MV-4-11 (cell line): ENCODE measurements at places on chromosomes 2 and 18.

- no peak for DNase-seq
Measured at GRCh38 chr2:239085201-239085992, 237.5 kb downstream of the TWIST2 start.

GRCh38 chr2:8694737-8695136 is 12.9 kb downstream of the ID2 start:
- no peak for DNase-seq

- no peak for DNase-seq
Measured at GRCh38 chr18:39913672-39914366, 2041.2 kb upstream of the PIK3C3 start.

GRCh38 chr2:6089474-6089873 is 397.3 kb downstream of the SOX11 start:
- no peak for DNase-seq

- no peak for DNase-seq
Measured at GRCh38 chr2:132414081-132414480, 2.5 kb upstream of the GPR39 start.

GRCh38 chr2:169716938-169717690 is 16.5 kb upstream of the KLHL23 start:
- DNase-seq: no peak

- no peak for DNase-seq
Measured at GRCh38 chr2:230961091-230961491, 34.8 kb upstream of the SPATA3 start.

DNA sequence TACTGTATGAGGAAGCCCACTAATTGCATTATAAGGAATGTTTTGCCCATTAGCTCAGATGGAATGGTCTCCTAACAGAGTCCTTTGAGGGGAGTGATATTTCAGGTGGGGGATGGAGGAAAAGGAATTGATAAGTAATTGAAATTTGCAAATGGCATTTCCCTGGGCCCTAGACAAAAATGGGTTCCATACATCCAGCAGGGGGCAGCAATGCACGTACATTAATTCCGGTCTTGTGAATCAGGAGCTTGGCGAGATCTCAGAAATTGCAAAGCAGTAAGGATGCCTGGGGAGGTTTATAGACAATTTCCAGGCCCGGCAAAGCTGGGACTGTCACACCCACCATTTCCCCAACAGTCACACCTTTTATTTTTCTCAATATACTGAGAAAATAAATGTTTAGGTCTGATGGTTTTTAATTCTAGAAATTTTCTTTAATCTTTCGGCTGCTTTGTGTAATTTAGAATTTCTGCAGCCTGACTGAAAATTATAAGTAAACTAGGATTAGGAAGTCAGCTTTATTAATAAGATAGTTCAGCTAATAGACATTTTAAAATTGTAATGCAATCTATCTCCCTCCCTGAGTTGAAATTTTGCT is 122.8 kb downstream of the LYPD1 start:
- DNase-seq: peak; percentile 71

- no peak for DNase-seq
Measured at GRCh38 chr2:54605836-54606235, 117.6 kb upstream of the EML6 start.

DNA sequence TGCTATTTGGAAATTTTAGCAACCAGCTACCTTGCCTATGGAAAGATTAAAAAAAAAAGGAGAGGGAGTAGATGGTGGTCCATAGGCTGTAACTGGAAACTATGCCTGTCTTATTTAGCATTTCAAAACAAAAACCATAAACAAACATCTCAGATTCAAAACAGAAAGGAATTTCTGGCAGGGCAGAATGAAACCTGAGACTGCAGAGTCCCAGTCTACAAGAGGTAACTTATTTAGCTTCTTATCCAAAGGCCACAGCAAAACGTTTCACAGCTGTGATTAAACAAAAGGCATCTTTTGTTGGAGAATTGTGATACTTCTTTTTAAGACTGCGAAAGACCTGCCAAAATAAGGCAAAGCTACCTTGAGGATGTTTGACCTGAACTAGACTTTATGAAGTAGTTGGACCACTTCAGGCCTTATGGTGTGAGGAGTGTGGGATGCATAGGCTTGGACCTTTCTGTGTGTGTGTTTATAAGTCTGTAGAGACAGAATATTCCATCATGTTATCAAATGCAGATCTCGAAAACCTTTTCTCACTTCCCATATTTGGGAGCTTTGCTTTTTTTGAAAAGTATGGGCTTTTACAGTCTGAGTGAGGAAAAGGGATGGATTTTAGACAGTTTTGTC is 11.0 kb downstream of the CRIM1 start:
- DNase-seq: no peak

DNA sequence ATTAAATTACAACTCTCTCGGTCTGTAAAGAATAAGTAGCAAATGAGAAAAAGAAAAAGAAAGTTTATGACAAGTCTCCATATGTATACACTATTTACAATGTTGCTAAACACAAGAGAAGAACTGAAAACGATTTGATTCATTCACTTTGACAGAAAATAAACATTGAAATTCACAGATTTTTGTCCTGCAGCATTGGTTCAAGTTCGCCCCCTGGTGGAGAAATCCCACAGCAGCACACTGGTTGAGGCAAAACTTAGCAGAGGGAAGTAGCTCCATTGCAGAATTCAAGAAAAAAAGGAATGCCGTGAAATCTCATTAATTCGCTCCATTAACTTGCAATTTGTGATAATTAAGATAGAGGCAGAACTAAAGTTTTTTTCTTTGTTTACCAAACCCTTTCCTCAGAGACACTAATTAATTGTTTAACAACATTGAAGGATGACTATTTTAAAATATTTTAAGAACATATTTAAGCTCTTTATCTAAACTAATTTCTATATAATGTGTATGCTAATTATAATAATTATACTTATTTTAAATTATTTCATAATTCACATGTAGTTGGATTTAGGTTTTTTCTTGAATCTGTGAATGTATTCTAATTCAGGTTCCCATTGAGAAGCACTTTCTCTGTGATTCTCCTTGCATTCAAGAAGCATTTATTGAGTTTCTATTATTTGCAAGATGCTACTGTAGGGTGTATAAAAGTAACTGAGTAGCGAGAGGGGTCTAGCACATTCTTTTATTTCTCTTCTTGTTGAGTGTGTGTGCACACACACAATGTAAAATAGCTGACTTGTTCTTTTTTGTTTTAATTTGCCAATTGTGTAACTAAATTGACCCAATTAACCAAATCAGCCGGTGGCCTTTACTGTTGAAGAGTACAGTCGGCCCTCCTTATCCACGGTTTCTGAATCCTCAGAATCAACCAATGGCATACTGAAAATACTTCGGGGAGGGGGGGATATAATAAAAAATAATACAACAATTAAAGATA is 74.1 kb downstream of the COL4A3 start:
- peak; percentile 39 for DNase-seq

DNA sequence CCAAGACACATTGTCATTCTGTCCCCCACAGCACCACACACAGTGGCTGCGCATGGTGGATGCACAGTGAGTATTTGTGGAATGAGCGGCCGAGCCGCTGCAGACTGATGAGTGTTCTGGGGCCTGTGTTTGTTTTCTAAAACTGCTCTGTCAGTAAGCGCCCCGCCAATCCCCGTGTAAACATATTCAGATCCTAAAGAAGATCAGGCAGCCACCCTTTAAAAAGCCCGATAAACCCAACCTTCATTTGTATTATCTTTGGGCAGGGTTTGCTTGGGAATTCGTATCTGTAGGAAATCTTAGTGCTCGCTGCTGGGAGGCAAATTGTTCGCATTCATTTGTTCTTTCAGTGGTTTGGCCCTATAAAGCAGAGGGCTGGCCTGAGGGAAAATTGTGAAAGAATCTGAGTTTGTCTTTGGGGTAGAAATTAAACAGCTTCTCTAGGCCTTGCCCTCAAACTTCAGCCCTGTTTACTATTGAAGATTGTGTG is 68.6 kb downstream of the TGOLN2 start:
- no peak for DNase-seq

GRCh38 chr2:66522611-66523376 is 87.9 kb downstream of the MEIS1 start:
- DNase-seq: no peak

DNA sequence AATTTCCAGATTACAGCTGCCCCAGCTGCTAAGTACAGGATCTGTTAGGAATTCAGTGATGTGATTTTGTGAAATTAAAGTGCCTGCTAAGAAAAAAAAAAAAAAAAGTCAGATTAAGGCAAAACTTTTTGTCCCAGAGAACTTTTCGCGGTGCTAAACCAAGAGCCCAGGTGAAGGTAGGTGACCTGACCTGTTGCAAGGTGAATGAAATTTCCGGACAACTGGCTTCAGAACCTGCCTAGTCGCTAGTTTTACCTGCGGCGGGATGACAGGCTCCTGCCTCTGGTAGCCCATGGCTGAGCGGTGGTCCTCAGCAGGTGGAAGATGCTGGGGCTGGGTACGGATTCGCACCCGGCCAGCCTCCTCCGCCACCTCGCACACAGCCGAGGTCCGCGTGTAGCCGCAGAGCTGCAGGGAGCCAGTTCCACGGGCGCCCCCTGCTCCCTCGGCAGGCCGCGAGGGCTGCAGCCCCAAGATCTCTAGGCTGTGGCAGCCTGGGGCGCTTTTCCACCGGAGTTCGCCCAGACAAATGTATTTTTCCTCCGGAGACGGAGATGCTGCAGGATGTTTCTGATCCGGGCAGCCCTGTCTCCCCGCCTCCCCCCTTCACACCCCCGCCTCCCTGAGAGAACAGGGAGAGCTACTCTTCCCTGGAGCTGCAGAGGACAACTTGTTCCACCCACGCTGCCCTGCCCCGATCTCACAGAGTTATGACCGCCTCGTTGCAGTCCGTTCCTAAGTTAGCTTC is at the start of gene SLC38A11:
SLC38A11 (minus strand) TSS at position 572 of the 748 bp plus-strand sequence; CDS start at position 294, 278 bp downstream.
- no peak for DNase-seq

- no peak for DNase-seq
Measured at GRCh38 chr18:68417826-68418225, 297.1 kb downstream of the TMX3 start.

GRCh38 chr18:9706081-9706935 is 1.8 kb upstream of the RAB31 start:
- no peak for DNase-seq

DNA sequence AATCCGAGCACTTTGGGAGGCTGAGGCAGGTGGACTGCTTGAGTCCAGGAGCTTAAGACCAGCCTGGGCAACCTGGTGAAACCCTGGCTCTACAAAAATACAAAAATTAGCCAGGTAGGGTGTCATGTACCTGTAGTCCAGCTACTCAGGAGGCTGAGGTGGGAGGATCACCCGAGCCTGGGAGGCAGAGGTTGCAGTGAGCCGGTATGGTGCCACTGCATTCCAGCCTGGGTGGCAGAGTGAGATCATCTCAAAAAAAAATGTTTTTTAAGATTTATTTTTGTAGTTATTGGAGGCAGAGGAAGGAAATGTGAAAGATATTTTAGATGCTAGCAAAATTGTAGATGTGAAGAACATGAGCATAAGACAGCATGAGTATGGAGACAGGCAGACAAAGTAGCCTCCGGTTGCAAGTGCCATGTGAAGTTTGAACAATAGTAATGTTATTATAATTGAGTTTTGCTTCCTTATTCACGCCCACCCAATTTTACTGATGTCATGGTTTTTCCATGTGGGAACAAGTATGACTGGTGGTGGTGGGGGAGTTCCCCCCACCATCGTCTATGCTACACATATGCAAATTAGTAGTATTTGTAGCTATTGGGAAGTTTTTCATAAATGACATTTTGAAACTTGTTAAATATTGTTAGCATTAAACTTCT is 18.0 kb downstream of the REL start:
- no peak for DNase-seq

DNA sequence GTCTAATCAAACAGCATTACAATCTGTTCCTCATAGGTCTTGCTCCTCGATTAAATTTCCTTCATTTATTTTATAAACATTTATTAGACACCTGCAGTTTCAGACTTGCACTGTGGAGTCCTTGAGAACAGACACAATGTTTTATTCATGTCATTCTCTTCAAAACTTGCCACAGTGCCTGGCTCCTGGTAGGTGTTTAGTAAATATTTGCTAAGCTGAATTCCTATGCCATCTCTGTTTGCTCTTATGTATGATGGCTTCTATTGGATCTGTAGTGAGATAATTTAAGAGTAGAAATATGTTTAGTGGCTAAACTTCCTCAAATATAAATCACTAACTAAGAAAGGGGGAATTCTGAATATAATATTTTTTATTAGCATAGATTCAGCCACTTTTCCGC is 61.4 kb downstream of the LRATD1 start:
- no peak for DNase-seq

- DNase-seq: peak; percentile 55
Measured at GRCh38 chr18:6256521-6256920, 158.2 kb downstream of the L3MBTL4 start.

DNA sequence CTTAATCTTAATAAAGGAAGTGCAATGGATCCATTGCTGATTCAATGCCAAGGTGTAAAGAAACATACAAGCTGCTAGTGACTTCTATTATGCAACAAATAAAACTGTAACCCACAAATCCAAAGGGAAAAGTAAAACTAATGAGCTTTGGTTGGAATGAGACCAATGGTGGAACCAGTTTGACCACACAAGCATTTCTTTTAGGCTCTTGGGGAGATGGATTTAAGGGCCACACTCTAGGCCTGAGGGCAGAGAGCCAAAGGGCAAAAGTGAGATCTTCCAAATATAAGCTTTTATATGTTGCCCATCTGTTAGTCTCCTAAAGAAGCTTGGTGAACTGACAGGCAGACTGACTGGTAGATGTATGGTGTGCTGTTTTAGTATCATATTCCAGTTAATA is 41.5 kb upstream of the MMADHC start:
- DNase-seq: no peak

DNA sequence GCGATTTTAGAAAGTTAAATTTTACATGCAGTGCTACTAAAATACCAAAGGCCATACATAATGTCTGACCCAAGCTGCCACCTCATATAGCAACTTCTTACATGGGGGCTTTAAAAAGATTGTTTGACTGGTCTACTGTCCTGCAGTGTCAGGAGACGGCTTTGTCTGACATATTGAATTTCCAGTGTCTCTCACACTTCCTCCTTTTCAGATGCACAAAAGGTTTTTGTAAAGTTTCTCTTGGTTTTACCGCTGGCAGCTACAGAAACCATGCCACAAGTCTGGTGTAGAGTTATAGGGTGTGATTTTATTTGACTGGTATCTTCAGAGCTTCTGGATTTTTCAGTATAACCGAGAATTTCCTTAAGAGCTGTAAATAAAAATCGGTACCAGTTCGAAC is 1.1 kb upstream of the ASAP2 start:
- DNase-seq: peak; percentile 46

- DNase-seq: no peak
Measured at GRCh38 chr2:27621524-27621923, 7.3 kb downstream of the CCDC121 start.

DNA sequence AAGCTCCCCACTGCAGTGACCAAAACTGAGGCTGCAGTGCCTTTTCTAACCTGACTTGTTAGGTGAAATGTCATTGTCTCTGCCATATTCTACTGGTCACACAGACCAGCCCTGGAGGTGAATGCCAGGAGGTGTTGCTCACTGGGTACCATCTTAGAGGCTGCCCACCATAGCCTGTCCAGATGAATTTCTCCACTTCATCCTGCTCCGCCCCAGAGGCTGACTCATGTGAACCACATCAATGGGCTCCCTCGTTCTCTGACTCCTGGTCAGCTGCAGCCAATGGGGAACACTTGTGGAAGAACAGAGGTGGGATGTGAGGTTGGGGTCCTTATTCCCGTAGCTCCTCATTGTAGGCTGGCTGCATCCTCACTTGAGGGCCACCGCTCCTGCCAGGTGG is 3.4 kb upstream of the NARS1 start:
- DNase-seq: no peak
